ENCODE measurements at places on chromosomes 12 and 14.

DNA sequence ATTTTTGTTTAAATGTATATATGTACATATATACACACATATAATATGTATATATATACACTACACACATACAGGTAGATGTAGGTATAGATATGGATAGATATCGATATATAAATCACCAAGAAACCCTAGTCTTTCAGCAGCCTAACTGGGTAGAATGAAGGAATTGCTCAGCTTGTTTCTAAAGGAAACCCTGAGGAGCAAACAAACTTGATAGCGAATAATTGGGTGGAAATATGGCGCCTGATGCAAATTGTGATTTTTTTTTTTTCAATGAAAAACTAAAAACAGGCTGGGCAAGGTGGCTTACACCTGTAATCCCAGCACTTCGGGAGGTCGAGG, 254 bp upstream of the CCDC177 start:
- no peak for DNase-seq

DNA sequence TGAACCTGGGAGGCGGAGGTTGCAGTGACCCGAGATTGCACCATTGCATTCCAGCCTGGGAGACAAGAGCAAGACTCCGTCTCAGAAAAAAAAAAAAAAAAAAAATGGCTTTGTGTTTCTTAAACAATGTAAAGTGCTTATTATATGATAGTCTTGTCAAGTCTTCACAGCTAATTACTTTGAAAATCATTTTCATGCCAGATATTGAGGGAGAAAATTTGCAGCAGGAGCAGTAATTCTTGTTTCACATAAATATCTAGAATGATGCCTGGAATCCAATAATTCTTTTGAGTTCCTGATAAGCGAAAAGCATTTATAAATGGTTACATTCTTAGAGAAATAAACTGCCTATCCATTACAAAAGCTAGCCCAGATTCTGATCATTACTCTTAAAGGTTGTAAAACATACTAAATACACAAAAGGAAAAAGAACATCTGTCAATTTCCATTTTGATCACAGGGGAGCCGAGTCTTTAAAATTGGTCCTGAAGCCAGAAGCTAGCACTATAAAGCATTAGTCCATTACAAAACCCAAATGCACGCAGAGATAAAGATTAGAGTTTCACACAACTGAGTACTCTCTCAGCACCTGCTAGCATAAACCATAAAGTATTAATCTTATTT, 50.3 kb downstream of the IFT81 start:
- no peak for DNase-seq

DNA sequence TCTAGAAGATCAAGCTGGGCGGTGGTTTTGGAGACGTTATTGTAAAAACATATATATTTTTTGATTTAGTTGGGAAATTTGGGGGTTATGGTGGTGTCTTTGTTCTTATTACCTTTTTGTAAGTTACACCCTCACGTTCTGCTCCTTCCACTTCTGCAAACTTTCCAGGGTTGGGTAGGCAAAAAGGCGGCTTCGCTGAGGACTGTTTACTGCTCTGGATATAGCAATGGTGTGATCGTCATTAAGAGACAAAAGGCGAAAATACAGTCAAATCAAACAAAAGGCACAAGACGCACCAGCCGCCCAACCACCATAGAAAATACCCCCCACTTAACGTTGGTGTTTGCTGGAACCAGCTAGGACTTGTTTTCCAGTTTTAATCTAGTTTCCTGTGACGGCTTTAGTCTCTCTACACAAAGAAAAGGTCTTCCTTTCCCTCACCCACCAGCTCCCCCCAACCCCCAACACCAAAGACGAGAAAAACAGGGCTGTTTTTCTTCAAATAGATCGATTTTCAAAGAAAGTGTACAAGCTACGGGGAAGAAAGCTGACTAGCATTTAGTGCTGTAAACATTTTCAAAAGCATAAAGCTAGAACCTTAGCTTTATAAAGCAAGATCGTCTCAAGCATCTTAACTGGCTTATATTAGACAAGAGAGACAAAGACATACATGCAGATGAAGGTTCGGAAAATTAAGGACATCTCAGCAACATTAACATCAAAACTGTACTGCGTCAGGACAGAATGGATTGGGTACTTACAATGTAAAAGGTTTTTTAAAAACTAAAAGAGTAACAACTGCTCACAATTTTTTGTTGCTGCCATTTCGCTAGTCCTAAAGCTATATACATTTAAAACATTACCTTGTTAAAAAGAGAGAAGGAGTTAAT, 2.0 kb upstream of the SETD1B start:
- DNase-seq, result no peak

- no peak for DNase-seq
Observed at GRCh38 chr12:6767353-6768319, 1.5 kb downstream of the PTMS start.

DNA sequence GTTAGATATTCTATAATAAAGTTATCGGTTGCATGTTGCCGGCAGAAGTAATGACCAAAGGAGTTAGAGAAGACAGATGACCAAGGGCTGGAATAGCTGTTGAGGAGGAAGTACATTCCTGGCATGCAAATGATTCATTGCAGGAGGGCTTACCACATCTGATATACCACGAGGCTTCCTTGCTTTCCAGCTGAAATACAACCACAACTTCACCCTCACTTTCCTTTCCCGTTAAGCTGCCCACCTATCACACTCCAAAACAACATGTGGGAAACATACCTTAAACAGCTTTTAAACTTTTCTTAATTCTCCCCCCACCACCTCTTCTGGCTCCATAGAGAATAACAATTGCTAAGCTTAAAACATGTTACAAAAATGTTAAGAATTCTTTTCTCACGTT, 594.1 kb downstream of the NRXN3 start:
- no peak for DNase-seq

GRCh38 chr12:96098631-96099030, 63.2 kb upstream of the LTA4H start:
- DNase-seq, result no peak

- DNase-seq, result no peak
Observed at GRCh38 chr14:24113379-24113800, 1.2 kb upstream of the DCAF11 start.

GRCh38 chr12:3152011-3152511, 74.9 kb downstream of the TSPAN9 start:
- no peak for DNase-seq

GRCh38 chr14:50007123-50007903, 109.1 kb downstream of the VCPKMT start:
- no peak for DNase-seq

DNA sequence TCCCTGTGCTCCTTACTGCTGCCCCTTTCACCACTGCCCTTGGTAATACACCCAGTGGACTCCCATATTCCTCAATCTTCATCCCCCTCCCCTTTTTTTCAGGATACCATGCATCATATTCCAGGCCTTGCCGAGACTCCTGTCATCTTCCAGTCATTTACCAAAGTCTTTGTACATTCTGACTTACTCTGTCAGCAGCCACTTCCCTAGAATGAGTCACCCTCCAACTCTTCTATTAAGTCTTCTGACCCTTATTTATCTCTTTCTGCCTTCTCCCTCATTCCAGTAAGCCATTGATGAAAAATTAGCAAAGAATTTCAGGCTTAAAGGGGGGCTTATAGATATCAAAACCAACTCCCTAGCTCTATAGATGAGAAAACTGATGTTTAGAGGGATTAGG, 128.0 kb downstream of the STXBP6 start:
- DNase-seq, result no peak

- no peak for DNase-seq
Observed at GRCh38 chr14:30134936-30135335, 207.3 kb upstream of the PRKD1 start.

DNA sequence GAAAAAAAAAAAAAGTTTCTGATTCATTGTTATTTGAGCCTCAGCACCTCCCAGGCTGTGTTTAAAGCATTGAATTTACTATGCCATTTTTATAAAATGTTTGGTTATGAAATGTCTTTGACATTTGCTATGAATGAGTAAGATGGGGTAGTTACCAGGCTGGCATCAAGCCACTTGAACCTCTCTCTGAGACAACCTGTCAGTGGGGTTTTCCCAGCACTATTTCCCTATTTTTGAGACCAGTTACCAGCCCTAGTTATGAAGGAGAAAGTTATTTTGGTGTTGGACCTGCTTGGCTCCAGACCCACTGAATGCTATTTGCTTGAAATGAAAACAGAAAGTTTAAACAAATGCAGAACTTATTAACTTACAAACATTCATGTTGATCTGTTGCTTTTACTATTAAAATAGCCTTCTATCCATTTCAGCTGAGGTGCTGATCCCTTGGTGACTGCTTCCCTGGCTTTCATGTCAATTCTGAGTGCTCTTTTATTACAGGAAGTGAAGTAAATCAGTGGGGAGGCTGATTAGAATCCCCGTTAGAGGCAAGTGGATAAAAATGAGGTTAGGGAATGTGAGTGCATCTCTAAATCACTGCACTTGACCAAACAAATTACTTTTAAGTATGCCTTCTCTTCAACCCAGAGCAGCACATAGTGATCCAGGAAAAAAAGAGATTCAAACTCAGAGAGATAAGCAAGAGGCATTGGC, 37.8 kb downstream of the LLPH start:
- DNase-seq, result no peak

- DNase-seq, result no peak
Observed at GRCh38 chr12:30048371-30048770, 264.6 kb upstream of the TMTC1 start.

GRCh38 chr12:53825246-53826081, 73.7 kb upstream of the CISTR start:
- DNase-seq, result no peak

DNA sequence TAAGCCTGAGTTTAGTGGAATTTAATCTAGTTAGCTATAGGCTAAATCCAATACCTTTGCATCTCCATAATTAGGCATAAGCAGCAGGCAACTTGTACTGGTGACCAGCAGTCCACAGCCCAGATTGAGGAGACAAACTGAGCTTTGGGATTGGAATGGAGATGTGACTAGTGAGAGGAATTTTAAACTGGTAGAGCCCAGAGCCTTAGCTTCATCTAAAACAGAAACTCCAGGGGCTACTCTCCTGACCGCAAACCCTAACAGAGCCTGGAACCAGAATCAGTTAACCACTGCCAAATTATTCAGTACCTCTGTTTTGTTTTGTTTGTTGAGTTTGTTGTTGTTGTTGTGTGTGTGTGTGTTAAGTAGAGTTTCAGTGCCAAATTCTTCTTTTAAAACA, 53.2 kb downstream of the TSPAN19 start:
- DNase-seq, result no peak

DNA sequence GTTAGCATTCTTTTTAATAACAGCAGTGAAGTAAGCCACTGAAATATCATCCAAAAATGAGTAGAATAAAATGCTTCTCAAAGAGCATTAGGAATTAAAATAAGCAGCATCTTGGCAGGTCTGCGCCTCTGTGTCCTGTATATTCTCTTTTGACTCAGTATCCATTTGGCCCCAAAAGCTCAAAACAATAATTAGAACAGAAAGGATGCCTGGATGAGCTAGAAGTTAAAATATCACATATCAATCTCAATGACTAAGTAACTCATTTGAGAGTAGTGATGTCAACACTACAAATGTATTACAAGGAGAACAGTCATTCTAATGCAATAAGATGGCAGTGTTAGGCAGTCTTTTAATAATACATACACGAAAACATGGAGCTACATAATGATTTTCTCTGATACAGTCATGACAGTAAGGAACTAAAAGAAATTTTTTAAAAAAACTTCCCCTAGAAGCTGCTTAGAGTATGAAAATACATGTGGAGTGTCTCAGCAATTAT, 160.9 kb upstream of the ABCD2 start:
- DNase-seq, result no peak

DNA sequence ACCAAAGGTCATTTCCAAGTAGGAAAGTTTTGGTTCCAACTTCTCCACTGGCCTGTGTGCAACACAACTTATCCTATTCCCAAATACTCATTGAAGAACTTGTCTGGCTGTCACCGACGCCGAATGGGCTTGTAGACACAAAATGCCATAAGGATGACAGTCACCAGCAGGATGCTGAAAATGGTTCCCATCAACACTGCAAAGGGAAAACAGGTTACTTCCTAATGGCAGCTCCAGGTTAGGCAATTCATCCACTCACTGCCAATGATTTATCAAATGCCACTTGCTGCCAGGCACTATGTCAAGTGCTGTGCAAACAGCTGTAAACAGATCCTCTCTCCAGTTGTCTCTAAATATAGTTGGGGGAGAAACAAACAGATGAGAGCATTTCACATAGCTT, 6.1 kb downstream of the C12orf76 start:
- DNase-seq, result no peak

- no peak for DNase-seq
Observed at GRCh38 chr14:23816371-23816770, 137.2 kb upstream of the DHRS4 start.

- DNase-seq, result no peak
Observed at GRCh38 chr12:109734219-109735000, 20.8 kb downstream of the FAM222A start.

DNA sequence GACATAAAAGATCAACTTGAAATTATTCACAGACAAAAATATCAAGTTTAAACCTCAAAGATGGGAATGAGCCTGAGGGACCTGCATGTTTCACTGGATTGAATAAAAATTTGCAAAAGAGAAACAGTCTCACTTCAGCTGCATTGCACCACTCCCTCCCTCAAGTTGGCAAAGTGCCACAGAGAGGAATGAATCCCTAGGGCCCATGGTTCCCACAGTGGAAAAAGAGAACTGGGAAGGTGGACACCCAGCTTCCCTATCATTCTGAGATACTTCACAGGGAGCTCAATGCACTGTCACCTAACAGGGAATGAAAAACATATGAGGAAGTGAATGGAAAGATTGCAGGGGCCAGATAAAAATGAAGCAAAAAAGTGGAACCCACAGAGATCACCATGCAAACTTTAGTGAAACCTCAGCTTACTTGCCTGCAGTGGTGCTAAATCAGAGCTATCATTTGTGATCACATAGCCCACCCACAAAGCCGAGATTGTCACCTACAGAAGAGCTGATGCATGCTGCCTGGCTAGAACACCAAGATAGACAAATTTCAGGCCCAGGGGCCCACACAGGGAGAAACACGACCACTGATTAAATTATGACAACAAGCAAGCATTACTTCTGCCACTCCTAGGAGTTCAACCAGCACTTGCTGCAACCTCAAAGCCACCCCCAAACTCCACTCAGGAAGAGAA, 911.3 kb downstream of the LRFN5 start:
- DNase-seq, result no peak

DNA sequence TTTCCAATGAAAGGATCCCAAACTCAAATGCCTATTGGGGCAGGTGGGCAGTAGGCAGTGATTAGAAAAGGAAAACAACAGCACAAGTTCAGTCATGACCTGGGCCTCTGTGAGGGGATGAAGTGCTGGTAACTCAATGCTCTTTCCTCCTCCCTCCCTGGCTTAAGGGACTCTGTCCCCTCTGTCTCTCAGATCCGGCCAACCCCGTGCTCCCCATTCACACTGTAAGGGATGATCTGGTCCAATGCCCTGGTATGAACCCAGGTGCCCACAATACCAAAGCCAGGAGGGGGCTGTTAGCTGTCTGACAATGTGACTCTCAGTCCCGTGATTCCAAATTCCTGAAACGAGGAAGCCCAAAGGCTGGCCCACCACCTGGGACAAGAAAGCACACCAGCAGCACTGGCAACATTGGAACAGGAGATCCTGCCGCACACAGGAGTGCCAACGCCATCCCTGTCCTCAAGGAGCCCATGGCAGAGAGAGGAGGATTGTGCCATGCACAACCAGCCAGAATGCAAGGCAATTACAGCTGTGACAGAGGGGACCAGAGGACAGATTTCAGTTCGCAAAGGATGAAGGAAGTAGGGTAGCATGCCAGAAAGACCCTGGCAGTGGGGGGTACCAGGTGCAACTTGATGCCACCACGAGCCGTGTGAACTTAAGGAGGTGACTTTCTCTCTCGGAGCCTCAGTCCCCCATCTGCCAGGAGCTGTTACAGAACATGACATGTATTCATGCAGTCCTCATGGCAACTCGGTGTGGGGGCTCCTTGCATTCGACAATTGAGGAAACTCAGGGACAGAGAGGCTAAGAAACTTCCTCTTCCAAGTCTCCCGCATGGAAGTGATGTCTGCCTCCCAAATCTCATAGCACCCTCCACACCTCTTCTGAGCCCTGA, 37.6 kb downstream of the SERPINA3 start:
- DNase-seq, result no peak

Data from stimulated activated CD8-positive, alpha-beta memory T cell treated with anti-CD3 and anti-CD28 coated beads, Interleukin-7, amount 100 ng/mL, for 48 hours (primary cell).